ENCODE measurements at places on chromosomes 5 and 9.

DNA sequence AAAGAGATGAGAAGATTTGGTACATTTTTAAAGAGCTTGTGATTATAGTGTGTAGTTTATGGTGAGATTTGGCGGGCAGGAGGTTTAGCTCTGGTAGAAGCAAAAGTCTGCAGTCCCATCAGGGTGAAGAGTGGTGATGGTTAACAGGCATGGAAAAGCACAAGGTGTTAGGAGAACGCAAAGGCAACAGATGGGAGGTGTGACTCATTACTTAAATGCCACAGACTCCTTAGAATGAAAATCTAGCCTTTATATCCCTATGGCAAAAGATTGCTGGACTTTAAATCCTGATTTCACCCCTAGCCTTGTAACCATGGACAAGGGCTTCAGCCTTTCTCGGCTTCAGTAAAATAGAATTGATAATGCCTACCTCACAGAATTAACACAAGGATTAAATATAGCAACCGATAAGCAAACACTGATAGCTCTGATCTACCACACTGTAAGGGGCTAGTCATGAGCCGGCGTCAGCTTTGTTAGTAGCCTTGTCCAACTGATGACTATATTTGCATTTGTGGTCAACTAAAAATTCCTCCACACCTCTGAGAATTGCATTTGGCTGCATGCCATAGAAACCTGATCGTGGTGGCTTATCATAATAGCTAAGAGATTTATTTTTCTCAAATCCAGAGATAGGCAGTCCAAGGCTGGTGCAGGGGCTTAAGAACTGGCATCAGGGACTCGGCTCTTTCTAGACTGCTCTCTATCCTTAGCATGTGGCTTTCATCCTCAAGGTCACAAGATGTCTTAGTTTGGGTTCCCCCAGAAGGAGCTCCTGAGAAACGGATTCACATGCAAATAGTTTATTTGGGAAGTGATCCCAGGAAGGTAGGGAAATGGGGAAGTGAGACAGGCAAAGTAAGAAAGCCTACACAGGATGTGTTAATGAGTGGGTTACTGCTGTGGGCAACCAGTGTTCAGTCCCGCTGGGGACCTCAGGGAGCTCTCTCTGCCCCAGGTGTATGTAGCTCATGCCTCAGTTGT lies 19.6 kb downstream of the MFAP3 start:
- no peak for DNase-seq

- no peak for DNase-seq
Measured at GRCh38 chr9:129398961-129399633, 221.0 kb upstream of the IER5L start.

- DNase-seq = no peak
Measured at GRCh38 chr9:121645853-121646807, 5.3 kb upstream of the DAB2IP start.

- no peak for DNase-seq
Measured at GRCh38 chr5:24067208-24067607, 559.8 kb downstream of the PRDM9 start.

GRCh38 chr9:2465516-2465915 lies 156.1 kb upstream of the VLDLR start:
- no peak for DNase-seq

- no peak for DNase-seq
Measured at GRCh38 chr5:107878661-107879060, 207.9 kb upstream of the EFNA5 start.

- no peak for DNase-seq
Measured at GRCh38 chr5:40615586-40616170, 64.0 kb upstream of the PTGER4 start.

- DNase-seq = no peak
Measured at GRCh38 chr5:109898269-109899162, 208.8 kb downstream of the MAN2A1 start.

DNA sequence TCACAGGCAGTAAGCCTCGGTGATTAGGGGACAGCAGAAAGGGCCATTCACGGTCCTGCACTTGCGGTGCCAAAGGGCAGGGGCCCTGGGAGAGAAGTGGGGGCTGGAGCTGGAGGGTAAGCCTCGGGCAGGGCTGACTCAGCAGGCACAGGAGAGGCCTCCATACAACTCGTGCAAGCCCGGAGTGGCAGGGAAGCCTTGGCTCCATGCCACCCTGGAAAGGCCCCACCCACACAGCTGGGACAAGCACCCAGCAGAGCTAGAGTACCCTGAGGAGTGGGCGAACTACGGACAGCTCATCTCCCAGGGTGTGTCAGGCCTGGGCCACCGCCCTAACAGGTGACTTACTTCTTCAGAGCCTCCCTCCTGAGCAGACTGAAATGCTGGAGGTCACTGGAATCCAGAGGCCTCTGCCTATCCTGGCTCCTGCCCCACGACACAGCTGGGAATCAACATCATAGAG lies 5.6 kb upstream of the CAMK2A start:
- DNase-seq = no peak

DNA sequence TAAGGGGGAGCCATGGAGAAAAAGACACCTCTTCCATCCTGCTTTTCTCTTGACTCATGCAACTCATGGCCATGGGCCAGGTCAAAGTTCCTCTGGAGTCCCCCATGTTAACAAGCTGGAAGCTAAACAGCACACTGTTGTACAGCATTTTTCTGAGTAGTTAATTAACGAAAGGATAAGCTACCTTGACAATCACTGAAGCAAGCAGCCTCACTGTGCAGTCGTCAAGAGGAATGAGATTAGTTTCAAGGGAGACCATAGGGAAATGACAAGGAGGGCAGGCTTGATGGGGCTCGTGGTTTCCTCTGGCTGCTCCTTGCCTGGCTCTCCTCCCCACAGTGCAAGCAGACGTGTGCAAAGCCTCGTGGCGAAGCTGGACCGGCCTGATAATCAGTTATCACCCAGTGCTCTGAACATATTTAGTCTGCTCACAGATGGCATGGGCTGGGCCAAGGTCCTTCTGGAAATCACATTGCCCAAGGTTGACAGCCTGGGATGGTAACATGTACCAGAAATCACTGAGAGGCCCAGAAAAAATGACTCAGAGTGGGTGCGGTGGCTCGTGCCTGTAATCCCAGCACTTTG lies 209.5 kb downstream of the SLIT3 start:
- no peak for DNase-seq

GRCh38 chr5:111682121-111682520 lies 74.9 kb downstream of the NREP start:
- no peak for DNase-seq

GRCh38 chr9:92171822-92172221 lies 56.6 kb upstream of the SPTLC1 start:
- no peak for DNase-seq

DNA sequence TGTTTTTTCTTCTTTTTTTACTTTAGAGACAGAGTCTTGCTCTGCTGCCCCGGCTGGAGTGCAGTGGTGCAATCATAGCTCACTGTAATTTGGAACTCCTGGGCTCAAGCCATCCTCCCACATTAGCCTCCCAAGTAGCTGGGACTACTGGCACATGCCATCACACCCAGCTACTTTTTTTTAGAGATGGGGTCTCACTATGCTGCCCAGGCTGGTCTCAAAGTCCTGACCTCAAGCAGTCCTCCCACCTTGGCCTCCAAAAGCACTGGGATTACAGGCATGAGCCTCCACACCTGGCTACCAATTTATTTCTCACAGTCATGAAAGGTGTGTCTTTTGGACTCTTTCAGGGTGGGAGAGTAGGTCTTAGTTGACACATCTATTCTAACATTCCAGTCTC lies 83.0 kb upstream of the FAM120A start:
- DNase-seq = no peak

GRCh38 chr5:125409861-125410536 lies 663.6 kb upstream of the ZNF608 start:
- no peak for DNase-seq

DNA sequence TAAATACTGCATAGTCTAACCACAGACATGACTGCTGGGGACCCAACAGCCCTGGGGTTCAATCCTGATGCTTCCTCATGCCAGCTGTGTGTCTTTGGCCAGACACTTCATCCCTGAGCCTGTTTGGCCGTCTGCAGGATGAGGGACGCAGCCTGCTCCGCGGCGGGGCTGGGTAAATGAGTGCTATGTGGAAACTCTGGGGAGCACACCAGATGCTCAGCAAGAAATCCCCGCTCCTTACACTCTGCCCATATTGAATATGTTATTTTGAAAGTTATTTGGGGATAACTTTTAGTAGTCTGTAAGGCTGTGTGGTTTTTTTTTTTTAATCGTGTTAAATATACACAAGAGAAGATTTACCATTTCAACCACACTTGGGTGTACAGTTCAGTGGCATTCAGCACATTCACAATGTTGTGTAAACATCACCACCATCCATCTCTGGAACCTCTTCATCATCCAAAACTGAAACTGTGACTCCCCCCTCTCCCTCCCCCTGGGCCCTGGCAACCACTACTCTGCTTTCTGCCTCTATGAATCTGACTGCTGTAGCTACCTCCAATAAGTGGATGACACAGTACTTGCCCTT lies 42.7 kb downstream of the SH3PXD2B start:
- no peak for DNase-seq

GRCh38 chr9:93664549-93665120 lies 88.3 kb downstream of the PHF2 start:
- no peak for DNase-seq

DNA sequence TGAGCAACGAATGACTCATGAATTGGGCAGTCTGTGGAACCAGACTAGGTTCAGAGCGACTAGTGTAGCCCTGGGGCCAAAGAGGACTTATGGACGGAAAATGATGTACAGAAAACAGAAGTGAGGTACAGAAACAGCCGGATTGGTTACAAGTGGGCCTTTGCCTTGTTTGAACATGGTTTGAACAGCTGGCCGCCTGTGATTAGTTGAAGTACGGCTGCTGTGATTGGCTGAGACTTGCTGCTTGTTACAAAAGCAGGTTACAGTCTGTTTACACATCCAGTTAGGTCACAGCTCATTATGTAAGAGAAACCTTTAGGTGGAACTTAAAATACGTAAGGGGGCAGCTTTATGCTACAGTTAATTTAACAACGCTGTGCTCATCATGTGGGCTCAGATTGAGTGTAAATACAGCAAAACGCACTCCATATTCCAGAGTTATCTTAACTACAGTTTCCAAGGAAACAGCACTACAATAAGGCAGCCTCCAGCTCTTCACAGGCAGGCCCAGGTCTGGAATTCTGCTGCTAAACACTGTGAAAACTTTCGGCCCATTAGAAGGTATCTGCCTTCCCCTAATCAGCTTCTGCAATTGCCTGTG lies 6.5 kb downstream of the AMACR start:
- no peak for DNase-seq

- DNase-seq = no peak
Measured at GRCh38 chr5:133494923-133495246, 117.5 kb downstream of the FSTL4 start.

DNA sequence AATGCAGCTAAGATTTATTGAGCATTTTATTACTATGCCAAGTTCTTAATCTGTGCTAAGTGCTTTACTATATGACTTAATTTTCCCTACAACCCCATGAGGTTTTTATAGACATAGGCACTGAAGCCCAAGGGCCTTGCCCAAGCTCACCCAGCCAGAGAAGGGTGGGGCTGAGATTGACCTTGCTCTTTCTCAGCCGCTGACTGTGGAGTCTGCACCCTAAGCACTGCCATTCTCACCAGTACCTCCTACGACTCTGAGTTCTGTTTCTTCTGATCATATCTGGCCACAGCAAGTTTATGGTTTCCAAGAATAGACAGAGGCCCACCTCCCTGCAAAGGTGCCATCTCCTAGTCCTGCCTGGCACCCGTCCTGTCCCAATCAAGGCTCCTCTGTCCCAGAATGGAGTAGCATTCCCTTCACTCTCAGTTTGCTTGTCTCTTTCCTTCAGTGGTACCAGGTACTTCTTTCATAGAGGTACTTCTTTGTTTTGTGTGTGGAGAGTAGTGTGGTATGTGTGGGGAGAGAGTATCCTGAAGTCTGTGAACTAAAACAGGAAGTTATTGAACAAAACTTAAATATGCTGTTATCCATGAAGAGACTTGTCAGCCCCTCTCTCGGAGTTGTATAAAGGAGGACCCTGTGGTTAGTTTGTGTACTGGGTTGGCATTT lies 42.6 kb downstream of the CSF1R start:
- no peak for DNase-seq

All from stimulated activated CD8-positive, alpha-beta memory T cell treated with anti-CD3 and anti-CD28 coated beads, Interleukin-7, amount 100 ng/mL, for 4 hours (primary cell).